ENCODE measurements at places on chromosomes 6 and 20.
A peak's percentile ranks its signal among the peaks of the same experiment; 100 is the strongest.

DNA sequence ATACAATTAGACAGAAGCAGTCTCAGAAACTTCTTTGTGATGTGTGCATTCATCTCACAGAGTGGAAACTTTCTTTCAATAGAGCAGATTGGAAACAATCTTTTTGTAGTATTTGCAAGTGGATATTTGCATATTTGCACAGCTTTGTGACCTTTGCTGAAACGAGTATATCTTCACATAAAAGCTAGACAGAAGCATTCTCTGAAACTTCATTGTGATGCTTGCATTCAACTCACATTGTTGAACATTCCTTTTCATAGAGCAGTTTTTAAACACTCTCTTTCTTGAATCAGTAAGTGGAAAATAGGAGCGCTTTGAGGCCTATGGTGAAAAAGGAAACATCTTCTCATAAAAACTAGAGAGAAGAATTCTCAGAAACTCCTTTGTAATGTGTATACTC is 657.9 kb upstream of the ZNF337 start:
- DNase-seq = no peak

GRCh38 chr6:145189836-145190235 is 545.5 kb downstream of the EPM2A start:
- DNase-seq = no peak

GRCh38 chr6:43842231-43842794 is 72.3 kb downstream of the VEGFA start:
- no peak for DNase-seq

DNA sequence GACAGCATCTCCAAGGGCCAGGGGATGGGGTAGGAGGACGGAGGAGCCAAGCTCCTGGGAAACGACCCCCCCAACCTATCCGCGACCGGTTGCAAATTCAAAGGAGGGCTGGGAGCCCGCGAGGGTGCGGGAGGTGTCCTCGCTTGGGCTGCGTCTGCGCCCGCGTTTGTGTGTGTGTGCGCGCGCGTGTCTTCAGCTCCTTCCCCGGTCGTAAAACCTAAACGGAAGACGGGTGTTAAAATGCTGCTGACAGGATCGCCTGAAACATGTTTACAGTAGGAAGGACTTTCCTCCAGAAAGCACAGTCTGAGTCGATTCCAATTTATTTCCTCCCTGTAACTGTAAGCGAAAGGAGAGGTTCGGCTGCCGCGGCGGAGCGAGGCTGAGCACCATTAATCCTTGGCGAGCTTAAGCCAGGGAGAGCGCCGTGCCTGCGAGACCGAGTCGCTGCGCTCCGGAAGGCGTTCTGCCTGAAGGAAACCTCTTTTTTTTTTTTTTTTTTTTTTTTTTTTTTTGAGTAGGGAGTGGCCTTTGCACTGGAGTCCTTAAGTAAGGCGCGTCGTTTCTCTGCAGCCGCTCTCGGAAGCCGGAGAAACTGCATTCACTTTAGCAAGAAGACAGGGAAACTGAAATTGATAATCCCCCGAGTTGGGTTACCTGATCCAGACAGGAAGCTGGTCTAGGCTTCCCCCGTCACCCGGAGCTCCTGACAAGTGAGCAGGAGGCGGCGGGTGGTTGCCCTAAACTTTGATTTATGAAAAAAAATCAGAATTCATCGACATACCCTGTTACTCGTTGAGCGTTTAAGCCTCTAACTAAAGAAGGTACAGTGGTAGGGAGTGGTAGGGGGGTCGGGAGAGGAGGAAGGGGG is 4.8 kb upstream of the SOX4 start:
- DNase-seq = peak; percentile 38

DNA sequence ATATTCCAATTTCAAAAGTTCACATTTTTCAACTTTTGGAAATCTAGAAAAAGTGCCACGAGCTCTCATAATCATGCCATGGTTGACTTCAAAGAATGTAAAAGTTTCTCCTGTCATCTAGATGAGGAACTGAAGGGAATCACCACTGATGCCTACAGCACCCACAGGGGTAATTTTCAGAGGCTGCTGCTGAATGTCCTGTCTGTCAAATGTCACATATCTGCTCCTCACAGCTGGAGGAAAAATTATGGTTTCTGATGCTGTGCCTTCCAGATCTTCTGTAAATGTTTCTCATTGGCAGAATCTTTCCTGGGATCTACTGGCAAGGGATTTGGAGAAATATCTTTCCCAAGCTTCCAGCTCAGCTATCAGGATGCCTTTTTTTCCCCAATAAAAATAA is 32.5 kb upstream of the TRERF1 start:
- DNase-seq = no peak

DNA sequence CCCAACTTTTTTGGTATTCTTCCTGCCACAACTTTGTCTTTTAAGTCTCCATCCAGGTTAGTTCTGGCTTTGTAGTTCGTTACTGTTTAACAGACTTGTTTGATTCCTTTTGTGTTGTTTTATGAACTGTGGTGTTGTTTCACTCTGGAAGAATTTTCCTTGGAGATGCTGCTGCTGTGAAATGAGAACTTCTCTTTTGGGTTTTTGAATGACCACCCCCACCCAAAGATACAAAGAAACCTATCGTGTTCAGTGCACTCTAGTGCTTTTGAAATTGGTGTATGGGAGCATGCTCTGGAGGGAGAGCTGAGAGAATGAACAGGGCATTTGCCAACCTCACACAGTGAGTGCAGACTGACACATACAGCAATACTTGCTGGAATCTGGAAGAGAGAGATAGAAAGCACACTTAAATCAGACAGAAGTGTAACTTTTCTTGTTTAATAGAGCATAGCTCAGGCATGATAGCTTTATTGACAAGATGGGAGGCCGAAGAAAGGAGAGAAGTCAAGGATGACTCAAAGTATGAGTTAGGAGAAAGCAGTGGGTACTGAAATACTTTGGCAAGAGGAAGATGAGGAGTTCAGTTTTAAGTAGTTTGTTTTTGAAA is 293.1 kb downstream of the SOX4 start:
- DNase-seq = no peak
